ENCODE measurements at places on chromosomes 1 and 21. TPM values are rescaled to one million over a fixed set of nuclear protein-coding genes. Genes with fewer than 3 reads are reported as not detected.
A peak's percentile ranks its signal among the peaks of the same experiment; 100 is the strongest.

Gene PTPRU
- 2.6 TPM for total RNA-seq

Gene RYR2
- total RNA-seq, result not detected

DNA sequence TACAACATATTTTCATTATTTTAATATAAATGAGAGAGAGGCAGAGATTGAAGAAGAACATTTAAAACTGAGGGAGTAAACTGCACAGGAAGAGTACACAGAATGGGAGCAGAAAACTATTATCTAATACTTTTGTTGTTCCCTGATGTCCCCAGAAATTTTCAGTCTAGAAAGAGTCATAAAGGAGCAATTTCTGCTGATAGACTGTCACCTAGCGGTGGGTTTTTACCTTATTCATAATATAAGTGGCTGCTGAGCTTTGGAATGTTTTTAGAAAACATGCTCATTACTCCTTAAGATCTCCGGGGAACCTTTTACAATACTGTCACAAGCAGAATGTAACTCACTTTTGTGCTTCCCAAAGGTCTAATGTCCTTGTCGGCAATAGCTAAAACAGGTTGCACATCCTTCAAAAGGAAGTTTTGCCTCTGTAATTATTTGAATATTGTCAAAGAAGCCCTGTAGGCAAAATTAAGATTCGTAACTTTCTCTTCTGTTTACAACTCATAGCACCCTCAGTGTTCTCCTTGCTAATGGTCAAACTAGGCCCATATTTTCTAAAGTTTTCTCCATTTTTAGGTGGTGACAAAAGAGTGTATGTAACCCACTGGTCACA lies 4.9 kb upstream of the NPL start:
- DNase-seq, result peak; percentile 40

DNA sequence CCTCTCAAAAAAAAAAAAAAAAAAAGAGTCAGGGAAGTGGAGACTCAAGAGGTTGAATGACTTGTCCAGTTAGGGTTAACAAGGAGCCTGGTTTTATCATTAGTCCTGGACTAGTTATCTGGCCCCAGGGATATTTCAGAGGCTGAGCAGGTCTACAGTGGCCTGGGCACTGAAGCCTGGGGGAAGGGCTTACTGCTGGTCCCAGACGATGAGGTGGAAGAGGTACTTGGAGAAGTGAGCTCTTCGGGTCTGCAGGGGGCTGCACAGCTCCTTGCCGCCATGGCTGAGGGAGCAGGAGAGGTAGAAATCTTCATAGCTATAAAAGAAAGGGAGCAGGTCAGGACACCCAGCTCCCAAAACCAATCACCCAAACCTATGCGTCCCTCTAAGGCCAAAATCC lies 40.1 kb downstream of the PIK3C2B start:
- no peak for DNase-seq

Gene SPATA21
- total RNA-seq, result not detected

- no peak for DNase-seq
Measured at GRCh38 chr1:181777812-181778211, 283.7 kb downstream of the ZNF648 start.

DNA sequence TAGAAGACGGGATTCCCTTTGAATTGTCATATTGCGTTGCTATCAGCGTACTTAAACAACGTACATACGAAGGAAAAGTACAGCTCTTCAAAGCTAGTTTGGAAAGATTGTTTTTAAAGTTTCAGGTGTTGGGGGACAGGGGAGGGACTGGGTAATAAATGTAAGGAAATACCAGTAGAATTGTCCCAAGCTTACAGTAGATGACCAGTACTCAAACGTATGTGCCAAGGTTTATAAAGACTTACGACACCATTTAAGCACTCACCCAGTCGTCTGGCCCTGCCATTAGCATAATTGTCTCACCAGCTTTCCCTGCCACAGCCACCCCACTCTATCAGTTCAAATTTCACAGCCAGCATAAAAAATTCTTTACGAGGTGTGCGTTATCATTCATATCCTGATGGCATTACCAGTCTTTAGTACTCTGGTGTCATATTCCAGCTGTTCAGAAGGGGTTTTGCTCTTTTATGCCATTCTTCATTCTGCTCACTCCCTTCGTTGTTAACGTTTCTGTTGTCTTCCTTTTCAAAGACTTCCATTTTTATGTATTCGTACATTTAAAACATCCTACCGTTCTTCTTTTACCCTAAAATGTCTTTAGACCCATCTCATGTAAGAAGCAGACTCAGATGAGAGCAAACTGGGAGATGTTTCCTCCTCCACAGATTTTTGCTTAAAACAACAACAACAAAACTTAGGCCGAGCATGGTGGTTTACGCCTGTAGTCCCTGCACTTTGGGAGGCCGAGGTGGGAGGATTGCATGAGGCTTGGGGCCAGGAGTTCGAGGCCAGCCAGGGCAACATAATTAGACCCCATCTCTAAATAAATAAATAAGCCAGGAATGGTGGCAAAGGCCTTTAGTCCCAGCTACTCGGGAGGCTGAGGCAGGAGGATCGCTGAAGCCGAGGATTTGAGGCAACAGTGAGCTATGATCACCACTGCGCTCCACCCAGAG lies 1.0 kb upstream of the HP1BP3 start:
- DNase-seq, result peak; percentile 71

DNA sequence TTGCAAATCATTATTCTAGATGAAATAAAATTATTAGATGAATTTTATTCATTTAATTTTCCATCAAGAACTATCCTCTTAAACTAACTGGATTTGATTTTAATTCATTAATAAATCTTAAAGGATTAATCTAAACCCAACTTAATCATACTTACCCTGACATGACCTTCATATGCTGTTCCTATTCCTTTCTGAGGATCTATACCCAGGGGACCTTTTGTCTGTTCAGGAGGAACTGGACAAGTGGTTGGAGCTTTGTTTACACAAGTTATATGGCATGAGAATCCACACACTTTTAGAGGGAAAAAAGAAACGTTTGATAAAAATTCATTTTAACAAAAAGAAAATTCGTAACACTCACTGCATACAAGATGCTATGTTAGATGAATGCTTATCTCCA lies 95.2 kb downstream of the COQ8A start:
- no peak for DNase-seq

Gene MYOM3
- 0.18 TPM for total RNA-seq

DNA sequence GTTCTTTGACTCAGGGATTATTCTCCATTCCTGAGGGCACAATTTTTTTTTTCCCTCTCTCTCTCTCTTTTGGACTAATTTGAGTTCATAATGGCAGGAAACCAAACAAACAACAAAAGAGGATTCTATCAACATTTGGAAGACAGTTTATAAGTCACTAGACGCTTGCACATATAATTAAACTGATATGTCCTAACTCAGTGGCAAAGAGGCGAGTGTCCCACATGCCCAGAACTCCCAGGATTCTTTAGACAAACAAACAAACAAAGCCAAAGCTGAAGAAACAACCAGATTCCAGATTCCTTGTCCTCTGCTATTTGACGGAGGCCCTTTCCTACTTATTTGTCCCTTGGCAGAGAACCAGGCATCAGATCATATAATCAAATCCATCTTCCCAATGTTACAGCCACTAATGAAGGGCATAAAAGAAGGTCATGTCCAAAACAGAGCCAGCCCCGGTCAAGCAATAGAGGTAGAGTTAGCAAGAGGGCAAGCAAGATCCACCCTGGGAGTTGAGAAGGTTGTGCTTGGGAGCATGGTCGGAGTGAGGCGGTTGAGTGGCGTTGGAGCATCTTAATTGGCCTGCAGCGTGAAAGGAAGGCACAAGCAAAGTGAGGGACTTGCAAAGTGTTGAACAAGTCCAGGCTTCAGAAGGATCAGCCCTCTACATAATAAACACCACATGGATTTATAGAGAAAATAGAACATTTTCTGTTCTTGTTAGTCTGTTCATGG lies 30.3 kb downstream of the ZNF362 start:
- DNase-seq, result no peak

GRCh38 chr1:222815440-222815765 lies 564 bp downstream of the DISP1 start:
- no peak for DNase-seq

Gene UBL4B
- total RNA-seq, result not detected

Gene NCMAP
- not detected for total RNA-seq

- no peak for DNase-seq
Measured at GRCh38 chr1:57422271-57423134, 1.4 kb downstream of the DAB1 start.

DNA sequence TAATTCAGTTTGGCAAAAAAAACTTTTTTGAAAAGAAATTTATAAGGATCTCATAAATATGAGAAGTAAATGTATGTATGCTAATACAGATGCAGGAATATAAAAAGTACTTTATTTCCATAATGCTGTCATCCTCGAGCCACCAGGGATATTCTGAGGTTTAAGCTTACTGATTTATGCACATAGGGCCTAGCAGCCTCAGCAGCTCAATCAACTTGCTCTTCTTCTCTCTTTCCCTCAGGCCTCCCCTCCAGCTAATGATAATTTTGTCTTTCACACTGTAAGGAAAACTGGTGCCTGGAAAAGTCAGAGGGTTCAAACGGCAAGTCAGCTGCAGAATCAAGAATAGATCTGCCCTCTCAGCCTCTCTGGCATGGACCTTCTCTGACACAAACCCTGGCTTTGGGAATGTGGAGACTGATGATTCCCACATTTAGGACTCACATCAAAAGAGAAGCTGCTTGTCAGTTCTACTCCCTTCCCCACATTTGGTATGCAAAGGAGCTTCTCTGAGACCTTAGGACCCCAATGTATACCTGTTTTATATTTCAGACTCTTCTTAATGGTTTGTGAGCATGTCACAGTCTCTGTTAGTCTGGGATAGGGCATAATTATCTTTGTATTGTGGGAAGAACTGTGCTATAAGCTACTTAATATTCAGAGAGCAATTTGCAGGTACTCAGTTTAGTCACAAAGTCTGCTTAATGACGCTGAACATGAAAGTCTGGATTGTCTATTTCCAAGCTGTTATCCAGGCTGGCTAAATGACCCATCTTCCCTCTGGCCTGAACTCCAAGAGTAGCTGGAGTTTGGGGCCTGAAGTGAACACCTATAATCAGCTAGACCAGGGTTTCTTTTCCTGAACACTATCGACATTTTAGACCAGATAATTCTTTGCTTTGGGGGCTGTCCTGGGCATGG lies 52.1 kb upstream of the DIPK1A start:
- DNase-seq, result no peak

- no peak for DNase-seq
Measured at GRCh38 chr1:226908913-226909312, 31.2 kb upstream of the COQ8A start.

GRCh38 chr1:176897350-176898236 lies 266.9 kb downstream of the ASTN1 start:
- peak; percentile 49 for DNase-seq

Gene SIPA1L2
- 14.2 TPM for total RNA-seq

GRCh38 chr1:109228167-109228566 lies 14.4 kb downstream of the SARS1 start:
- DNase-seq, result no peak

Gene TSPEAR
- not detected for total RNA-seq

DNA sequence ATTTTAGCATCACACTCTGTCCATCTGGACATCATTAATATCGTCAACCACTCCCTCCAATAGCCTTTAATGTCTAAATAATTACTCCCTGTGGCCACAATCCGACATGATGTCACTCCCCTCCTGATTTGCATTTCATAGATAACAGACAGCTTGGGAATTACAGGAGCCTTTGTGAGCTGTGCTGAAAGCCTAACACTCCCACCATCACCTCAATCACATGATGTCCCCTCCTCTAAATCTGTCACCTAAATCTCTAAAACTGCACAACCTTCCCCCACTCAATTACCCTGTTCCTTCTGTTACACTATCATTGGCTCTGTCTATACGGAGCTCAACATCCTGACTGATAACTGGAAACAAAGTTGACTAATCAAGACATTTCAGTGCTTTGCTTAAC lies 14.3 kb downstream of the NHLH2 start:
- DNase-seq, result no peak

- DNase-seq, result peak; percentile 14
Measured at GRCh38 chr1:182781841-182782586, 7.6 kb upstream of the NPL start.

Gene UBXN10
- not detected for total RNA-seq

Gene RFX5
- total RNA-seq, result 52.8 TPM
